Esophagus squamous epithelium (tissue), 5 donors: ENCODE measurements at places on chromosomes 16 and 17.

GRCh38 chr17:29007860-29008455 lies 2.1 kb upstream of the SEZ6 start:
- DNase-seq, result no peak

DNA sequence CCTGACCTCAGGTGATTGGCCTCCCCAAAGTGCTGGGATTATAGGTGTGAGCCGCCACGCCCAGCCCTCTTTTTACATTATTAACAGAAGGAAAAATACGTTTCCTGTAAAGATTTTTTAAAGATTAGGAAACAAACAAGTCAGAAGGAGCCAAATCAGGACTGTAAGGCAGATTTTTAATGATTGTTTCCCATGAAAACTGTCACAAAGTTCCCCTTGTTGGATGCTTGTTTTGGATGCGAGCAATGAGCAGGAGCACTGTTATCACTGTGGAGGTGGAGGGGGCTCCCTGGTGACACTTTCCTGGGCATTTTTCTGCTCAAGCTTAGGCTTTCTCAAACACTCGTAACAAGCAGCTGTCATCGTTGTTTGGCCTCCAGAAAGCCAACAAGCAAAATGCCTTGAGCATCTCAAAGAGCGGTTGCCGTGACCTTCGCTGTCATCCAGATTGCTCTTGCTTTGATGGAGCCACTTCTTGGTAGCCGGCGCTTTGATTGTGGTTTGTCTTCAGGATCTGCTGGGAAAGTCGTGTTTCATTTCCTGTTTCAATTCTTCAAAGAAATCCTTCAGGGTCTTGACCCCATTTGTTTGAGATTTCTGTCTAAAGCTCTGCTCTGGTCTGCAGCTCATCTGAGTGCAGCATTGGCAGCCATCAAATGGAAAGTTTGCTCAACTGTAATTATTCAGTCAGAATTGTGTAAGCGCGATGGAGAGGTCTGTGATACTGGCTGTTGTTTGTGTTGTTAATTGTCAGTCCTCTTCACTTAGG lies 128.7 kb downstream of the RPTOR start:
- no peak for DNase-seq

- DNase-seq, result no peak
Observed at GRCh38 chr17:34850964-34851363, 110.3 kb downstream of the CCT6B start.

- DNase-seq, result no peak
Observed at GRCh38 chr16:56610609-56611111, 2.3 kb downstream of the MT2A start.

GRCh38 chr16:49987381-49987780 lies 37.6 kb upstream of the CNEP1R1 start:
- no peak for DNase-seq

DNA sequence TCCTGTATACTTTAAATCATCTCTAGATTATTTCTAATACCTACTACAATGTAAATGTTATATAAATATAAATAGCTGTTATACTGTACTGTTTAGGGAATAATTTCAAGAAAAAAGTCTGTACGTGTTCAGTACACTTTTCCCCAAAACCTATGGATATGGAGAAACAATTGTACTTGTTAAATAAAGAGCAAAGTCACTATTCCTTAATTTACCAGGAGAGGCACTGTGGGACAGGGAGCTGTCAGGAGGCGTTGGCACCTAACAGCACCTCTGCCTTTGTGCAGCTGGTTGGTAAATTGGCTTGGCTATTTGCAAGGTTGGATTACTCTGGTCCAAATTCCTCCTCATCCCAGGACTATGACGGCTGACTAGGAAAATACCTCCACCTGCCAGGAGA lies 28.0 kb downstream of the CRHR1 start:
- DNase-seq, result no peak

- DNase-seq, result no peak
Observed at GRCh38 chr17:62673614-62674362, 46.3 kb downstream of the MRC2 start.

- DNase-seq, result no peak
Observed at GRCh38 chr16:89458551-89458950, 31.8 kb downstream of the ANKRD11 start.

DNA sequence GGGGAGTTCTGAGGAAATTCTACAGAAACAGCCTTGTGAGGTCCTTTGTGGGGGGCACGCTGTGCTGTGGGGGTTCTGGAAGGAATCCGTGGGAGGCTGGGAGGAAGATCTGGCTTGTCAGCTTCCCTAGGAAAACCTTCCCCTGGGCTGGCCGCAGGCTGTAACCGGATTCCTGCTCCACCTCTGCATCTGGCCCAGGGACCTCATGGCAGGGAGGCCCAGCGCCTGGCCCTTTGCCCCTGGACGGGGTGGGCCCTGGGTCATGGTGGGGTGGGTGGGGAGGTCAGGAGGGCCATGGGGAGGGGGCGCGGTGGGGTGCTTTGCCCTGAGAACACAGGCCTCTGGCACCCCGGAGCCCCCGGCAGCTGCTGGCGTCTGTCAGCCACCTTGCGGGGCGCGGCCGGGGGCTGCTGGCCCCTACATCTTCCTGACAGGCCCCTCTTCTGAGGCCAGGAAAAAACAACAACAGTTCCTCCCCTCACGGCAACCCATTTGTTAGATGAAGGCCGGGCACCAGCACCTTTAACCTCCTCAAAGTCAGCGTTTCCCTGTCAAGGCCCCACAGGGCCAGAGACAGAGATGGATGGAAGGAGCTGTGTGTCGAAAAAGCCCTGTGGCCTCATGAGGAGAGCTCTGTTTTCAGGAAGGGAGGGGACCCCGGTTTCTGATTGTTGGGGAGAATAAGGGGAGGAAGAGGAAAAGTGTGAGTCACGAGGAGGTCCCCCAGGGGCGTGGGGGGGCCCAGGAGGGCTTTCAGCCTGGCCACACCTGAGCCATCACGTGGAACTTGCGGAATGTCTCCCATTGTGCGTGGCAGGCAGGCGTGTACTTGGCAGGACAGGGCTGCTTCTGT lies 3.6 kb upstream of the MEOX1 start:
- DNase-seq, result no peak

DNA sequence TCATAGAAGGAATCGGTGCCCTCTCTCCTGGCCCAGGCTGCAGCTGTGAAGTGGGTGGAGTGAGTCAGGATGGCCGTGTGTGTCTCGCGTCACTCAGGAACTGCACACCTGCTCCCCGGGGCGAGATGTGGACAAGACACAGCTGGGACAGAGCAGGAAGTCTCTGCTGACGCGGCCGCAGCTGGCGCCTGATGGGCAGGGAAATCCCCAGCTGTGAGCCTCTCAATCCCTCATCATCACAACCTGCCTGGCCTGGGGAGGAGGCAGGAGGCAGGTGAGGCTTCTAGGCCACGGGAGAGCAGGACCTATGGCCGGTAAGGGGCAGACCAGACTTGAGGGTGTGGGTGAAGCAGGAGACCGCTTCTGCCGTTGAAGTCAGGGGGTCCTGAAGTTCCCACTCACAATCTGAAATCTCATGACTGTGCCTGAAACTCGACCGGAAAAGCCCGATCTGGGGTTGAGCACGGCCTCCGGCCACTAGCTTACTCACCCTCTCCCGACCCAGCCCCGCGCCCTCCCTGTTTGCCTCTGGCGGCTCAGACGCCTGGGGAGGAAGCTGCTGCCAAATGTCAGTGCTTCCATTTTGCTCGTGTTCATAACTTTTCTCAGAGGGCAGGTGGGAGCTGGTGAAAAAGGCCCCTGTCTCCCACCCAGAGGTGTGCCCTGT lies 1.1 kb upstream of the TRPV3 start:
- peak; percentile 34 for DNase-seq

- no peak for DNase-seq
Observed at GRCh38 chr16:75089486-75090202, 26.9 kb downstream of the LDHD start.

DNA sequence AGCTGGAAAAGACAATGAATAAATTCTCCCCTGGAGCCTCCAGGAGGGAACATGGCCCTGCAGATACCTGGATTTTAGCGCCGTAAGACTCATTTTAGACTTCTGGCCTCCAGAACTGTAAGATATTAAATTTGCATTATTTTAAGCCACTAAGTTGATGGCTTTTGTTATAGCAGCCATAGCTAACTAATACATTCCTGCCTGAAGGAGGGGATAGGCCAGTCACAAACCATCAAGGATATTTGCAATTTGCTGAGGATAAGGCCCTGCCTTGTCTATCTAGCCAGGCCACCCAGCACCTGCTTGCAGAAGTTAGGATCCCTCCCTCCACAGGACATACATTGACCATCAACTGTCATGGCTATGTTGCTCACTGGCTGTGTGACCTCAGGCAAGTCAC lies 4.9 kb upstream of the KCNG4 start:
- DNase-seq, result no peak

GRCh38 chr17:66695098-66695497 lies 139.8 kb upstream of the CACNG5 start:
- DNase-seq, result no peak

GRCh38 chr17:81922566-81923301 lies 4.8 kb upstream of the SIRT7 start:
- no peak for DNase-seq

DNA sequence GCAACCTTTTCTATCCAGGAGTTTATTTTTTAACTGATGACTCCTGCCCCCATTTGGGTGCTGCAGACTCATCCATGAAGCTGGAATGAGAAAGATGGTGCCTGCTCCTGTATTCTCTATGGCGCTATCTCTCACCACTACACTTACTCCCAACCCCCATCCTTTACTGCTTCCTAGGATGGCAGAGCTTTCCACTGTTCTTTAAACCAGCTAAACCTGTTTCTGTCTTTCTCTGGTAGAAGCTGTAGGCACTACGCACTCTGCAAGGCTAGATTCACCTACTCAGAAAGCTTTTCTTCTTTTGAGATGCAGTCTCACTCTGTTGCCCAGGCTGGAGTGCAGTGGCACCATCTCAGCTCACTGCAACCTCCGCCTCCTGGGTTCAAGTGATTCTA lies 47.0 kb downstream of the ADAMTS18 start:
- no peak for DNase-seq

DNA sequence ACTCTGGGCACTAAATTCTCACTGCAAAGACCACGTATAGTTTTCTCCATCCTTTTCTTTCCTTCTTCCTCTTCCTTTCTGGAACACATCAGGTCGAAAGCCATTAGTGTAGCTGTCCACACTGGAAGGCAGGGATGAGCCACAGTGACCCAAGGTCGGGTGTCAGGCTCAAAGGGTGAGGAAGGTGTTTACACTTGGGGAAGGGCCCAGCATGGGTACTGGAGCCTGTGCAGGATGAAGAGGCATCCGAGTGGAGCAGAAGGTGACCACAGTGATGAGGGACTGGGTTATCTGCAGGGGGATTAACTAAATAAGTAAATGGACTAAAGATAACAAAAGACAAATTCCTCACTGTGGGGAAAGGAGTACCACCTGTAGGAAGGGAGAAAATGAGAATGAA lies 164.0 kb downstream of the SOX9 start:
- no peak for DNase-seq

DNA sequence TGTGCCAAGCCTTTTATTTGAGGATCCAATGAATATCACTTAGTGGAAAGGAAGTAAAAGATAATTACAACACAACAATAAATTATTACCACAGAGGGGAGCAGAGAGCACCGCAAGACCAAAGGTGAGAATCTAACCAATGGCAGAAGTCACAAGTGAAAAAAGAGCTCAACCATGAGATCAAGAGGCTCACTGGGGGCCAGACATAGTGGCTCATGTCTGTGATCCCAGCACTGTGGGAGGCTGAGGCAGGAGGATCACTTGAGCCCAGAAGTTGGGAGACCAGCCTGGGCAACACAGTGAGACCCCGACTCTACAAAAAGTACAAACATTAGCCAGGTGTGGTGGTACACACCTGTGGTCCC lies 17.7 kb downstream of the ANKRD11 start:
- no peak for DNase-seq

GRCh38 chr17:17224137-17224536 lies 12.8 kb downstream of the FLCN start:
- DNase-seq, result no peak

- no peak for DNase-seq
Observed at GRCh38 chr17:15466131-15466530, 1.3 kb downstream of the CDRT4 start.

- no peak for DNase-seq
Observed at GRCh38 chr17:4579678-4580077, 4.7 kb upstream of the SMTNL2 start.

GRCh38 chr16:74893541-74893940 lies 91.4 kb downstream of the WDR59 start:
- DNase-seq, result no peak

GRCh38 chr17:79224903-79225302 lies 150.3 kb downstream of the ENGASE start:
- DNase-seq, result no peak

GRCh38 chr17:27530764-27531391 lies 74.6 kb downstream of the KSR1 start:
- DNase-seq, result no peak

DNA sequence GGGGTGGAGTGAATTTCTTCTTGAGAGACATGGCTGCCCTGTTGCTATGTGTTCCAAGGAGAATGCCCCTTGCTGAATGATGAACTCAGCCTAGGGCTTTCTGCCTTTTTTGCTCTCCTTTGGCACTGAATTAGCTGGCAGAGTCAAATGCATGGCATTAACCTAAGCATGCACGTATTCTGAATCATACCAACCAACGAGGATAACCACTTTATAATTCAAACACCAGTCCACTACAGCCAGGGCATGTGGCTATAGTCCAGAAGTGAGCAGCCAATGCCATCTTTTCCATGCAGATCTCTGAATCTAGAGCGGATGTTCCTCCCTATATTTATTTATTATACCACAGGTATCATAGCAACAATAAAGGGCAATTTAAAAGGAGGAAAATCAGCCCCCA lies 15.7 kb downstream of the TMIGD1 start:
- no peak for DNase-seq

- DNase-seq, result no peak
Observed at GRCh38 chr17:71902894-71903506, 217.8 kb upstream of the SOX9 start.

DNA sequence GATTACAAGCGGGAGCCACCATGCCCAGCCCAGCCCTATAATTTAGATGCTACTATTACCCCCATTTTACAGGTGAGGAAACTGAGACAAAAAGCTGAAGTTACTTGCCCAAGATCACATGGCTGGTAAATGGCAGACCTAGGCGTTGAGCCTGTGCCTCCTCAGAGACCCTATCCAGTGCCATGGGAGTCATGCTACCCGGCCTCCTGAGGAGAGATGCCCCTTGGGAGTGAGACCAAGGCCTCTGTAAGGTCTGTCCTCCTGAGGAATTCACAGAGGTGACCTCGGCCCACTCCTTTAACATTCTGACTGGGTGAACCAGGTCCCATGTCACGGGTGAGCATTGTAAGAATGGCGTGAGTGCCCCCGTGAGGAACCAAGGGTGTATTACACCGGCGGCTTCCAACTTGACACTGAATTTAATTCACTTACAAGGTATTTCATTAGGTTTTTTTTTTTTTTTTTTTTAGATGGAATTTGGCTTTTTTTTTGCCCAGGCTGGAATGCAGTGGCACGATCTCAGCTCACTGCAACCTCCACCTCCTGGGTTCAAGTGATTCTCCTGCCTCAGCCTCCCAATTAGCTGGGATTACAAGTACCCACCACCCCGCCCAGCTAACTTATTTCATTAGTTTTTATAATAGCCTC lies 95.7 kb downstream of the ABCC6 start:
- no peak for DNase-seq

DNA sequence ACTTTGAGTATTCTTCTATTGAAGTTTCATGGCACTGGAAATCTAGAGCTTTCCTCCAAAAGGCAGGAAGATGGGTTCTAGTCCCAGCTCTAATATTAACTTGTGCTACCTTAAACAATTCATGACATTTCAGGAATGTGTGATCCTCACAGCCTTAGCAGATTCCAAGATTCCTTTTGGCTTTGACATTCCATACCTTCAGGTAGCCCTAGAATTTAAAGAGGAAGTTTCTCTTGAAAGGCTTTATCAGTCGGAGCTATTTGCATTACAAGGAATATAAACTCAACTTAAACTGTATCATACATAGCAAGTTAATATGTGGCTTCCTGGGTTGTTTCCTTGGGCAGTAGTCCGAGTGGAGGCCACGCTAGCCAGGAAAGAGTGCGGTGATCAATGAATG lies 330.0 kb downstream of the SHISA9 start:
- no peak for DNase-seq
